ENCODE measurements at places on chromosomes 5 and 9.

- DNase-seq, result no peak
Observed at GRCh38 chr9:4792054-4792571, 631 bp upstream of the RCL1 start.

DNA sequence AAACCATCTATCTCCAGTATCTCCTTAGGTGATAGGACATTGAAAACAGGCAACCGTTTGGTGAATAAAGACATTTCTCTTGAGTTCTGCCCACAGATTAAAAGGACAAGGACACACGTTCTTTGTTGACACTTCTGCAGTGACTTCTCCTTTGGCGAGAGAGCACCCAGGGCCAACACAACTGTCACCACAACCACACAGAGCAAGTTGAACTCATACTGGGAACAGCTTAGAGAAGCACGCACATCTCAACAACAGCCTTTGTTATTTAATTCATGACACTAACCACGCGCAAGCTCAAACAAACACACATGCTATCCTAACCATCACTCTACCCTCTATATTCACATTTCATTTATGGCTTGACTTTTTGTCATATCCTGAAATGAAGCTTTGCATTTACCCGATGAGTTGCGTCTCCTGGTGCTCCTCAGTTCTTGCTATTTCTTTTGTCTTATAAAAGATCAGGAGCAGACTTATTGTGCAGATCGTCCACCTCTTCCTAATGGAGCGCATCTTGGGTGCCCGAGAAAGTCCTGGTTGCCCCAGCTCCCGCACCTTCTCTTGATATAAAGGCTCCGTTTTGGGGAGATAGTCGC is 543 bp downstream of the ST8SIA4 start:
- DNase-seq, result no peak

GRCh38 chr5:163248871-163249270 is 188.5 kb upstream of the CCNG1 start:
- no peak for DNase-seq

GRCh38 chr5:149216496-149216895 is 55.2 kb upstream of the AFAP1L1 start:
- DNase-seq, result no peak

- no peak for DNase-seq
Observed at GRCh38 chr5:132000241-132000490, 11.3 kb downstream of the ACSL6 start.

GRCh38 chr5:82405618-82406204 is 127.6 kb upstream of the RPS23 start:
- no peak for DNase-seq

GRCh38 chr9:20495098-20495497 is 127.2 kb downstream of the MLLT3 start:
- DNase-seq, result no peak

DNA sequence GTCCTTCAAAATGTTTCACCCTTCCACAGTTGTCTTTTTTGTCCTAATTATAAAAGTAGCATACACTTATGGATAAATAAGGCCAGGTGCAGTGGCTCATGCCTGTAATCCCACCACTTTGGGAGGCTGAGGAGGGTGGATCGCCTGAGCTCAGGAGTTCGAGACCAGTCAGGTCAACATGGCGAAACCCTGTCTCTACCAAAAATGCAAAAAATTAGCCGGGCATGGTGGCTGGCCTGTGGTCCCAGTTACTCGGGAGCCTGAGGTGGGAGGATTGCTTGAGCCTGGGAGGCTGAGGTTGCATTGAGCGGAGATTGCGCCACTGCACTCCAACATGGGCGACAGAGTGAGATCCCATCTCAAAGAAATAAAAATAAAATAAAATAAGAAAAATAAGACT is 1.6 kb downstream of the C5orf52 start:
- DNase-seq, result no peak

DNA sequence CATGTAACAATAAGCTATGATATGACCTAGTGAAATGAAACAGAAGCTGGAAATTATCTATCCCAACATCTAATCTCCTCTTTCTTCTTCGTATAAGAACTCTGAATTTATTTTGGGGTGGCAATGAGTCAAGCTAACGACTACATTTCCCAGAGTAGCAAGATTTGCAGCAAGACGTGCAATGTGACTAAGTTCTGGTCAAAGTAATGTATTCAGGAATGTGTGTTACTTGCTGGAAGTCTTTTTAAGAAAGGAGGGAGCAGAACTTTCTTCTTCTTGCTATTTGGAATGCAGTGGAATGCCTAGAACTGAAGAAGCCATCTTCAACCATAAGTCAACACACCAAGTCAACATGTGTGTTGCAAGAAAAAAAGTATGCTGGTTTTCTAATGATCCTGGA is 406.6 kb upstream of the MEF2C start:
- DNase-seq, result no peak

DNA sequence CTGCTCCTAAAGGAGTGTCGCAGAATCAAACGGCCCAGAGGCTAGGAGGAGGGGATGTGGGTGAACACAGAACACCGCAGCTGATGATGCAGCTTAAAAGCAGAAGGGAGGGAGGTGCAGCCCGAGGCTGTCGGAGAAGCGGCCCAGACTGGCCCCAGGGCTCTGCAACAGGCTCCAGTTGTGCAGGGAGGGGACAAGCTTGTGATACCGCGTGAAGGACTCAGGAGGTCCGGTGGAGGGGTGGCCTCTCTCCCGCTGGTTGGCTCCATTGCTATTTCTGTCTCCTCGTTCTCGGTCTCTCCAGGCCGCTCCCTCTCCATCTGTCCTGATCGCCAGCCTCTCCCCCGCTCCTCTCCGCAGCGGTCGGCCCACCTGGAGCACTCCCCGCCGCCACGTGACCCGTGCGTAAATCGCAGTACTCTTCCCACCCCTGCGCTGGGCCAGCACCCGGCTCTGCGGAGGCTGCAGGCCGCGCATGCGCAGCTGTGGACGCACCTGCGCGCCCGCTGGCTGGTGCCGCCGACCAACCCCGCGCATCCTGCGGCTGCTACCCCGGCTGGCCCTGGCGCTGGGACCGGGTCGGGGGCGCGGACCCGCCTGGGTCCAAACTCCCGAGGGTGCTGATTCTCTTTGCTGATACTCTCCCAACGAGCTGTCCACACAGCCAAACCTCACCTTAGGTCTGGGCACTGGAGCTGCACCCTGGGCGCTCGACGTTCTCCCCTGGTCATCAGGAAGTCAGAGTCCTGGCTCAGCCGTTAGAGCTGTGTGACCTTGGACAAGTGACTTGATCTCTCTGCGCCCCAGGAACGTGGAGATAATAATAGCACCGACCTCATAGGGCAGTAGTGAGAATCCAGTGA is 3.7 kb upstream of the STXBP1 start:
- DNase-seq, result peak; percentile 73

GRCh38 chr9:27548055-27548741 is 18.6 kb upstream of the MOB3B start:
- DNase-seq, result no peak

DNA sequence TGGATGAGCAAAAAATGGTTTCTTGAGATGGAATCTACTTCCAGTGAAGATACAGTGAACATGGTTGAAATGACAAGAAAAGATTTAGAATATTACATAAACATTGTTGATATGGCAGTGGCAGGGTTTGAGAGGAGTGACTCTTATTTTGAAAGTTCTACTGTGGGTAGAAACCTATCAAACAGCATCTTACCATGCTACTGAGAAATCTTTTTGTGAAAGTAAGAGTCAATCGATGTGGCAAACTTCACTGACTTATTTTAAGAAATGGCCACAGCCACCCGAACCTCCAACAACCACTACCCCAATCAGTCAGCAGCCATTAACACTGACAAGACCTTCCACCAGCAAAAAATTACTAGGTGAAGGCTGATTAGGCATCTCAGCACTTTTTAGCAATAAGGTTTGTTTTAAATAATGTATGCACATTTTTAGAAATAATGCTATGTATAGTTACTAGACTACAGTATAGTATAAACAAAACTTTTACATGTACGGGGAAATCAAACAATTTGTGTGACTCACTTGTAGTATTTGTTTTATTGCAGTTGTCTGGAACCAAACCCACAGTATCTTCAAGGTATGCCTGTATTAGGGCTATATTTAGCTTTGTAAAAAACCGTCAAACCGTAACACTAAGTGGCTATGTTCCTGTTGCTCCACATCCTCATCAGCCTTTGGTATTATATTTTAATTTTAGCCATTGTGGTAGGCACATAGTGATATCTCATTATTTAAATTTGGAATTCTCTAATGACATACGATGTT is 30.6 kb upstream of the ADAMTS6 start:
- DNase-seq, result no peak

- no peak for DNase-seq
Observed at GRCh38 chr9:21028466-21028865, 3.0 kb downstream of the HACD4 start.

DNA sequence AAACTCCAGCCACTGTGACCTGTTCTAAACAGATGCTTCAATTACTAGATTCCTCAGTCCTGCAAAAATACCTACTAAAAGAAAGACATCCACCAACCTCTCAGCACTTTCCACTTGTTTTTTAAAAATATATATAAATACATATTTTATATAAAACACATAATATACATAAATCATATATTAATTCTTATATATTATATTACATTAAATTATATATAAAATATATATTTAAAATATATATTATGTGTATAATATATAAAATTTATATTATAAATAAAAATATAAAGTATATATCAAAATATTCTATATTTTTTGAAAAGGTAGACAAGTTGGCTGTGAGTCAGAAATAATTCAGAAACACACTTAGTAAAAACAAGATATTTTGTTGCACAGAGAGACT is 2371.8 kb upstream of the ACO1 start:
- no peak for DNase-seq

GRCh38 chr5:67353500-67354450 is 157.2 kb upstream of the CD180 start:
- DNase-seq, result no peak

- no peak for DNase-seq
Observed at GRCh38 chr5:60980511-60980910, 35.5 kb downstream of the NDUFAF2 start.

GRCh38 chr9:15944341-15944740 is 391.5 kb downstream of the CCDC171 start:
- DNase-seq, result no peak

- DNase-seq, result no peak
Observed at GRCh38 chr5:82057051-82057450, 85.2 kb downstream of the ATG10 start.

GRCh38 chr5:37370550-37370863 is 399 bp downstream of the NUP155 start:
- no peak for DNase-seq

DNA sequence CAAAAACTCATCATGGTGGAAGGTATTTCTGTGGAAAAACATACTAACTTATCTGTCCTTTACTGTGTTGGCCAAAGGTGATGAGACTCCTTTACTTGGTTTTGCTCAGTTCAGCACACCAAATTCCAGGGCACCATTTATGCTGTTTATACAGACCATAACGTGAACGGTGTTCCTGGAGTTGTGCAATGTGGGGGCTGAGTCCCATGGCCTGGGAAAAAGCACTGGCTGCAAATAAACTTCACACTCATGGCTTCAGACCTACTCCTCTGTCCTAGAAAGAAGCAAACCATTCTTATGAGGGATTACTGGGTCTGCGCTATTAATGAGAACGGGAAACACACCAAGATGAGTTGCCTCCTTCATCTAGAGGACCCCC is 10.4 kb downstream of the FREM1 start:
- no peak for DNase-seq

DNA sequence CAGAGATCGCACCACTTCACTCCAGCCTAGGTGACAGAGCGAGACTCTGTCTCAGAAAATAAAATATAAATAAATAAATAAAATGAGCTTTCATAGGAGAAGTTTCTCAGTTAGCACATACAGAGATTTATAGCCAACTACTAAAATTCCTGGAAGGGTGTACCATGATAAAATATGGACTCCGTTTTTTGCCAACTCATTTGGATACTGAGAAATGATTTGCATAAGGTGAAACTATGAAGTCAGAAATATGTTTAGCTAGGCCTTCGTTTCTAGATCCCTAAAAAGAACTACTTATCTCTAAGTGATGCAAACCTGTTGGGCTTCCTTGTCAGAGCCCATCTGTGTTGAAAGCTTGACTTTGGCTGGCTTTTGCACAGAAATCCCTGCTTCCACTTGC is 56.9 kb upstream of the SLC1A1 start:
- no peak for DNase-seq

DNA sequence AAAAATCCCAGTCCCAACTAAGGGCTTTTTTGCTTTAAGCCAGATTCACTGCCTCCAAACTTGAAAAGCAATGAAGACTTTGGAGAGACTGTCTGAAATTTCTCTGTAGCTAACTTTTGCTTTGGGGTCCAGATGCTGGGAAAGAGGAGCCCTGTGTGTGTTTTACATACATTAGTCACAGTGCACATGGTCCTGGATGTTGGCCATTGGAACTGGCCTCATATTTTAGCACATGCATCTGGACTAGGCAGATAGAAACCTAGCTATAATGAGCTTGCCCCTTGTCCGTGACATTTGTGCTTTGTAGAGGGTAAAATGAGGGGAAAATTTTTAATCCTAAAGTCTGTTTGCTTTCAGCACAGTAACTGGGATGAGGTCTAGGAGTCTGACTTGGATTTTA is 421.7 kb downstream of the CDK5RAP2 start:
- no peak for DNase-seq

DNA sequence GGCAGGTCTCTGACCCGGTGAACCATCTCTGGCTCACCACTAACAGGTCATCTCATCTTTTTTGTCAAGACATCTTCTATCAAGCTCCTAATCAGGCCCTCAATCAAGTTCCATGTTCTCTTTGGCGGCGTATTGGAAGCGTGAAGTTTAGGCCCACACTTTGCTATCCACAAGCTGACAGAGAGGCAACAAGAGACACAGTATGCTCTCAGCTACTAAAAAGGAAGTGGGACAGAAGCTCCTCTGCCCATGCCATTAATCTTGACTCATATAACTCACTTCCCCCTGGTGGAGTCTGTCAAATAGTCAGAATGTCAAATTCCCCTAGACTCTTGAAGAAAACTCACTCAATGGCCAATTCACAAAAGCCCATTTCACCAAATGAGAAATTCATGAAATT is 77.6 kb upstream of the TMC1 start:
- no peak for DNase-seq

GRCh38 chr9:89970701-89971100 is 365.9 kb downstream of the GADD45G start:
- DNase-seq, result no peak

Measured in activated T-helper 9 cell treated with anti-CD3 and anti-CD28 coated beads, Interleukin-2, amount 50 U/mL, for 16 hours (primary cell).